HepG2 (cell line): ENCODE measurements at places on chromosomes 13 and 19. TPM values are rescaled to one million over a fixed set of nuclear protein-coding genes. Genes with fewer than 3 reads are reported as not detected.

DNA sequence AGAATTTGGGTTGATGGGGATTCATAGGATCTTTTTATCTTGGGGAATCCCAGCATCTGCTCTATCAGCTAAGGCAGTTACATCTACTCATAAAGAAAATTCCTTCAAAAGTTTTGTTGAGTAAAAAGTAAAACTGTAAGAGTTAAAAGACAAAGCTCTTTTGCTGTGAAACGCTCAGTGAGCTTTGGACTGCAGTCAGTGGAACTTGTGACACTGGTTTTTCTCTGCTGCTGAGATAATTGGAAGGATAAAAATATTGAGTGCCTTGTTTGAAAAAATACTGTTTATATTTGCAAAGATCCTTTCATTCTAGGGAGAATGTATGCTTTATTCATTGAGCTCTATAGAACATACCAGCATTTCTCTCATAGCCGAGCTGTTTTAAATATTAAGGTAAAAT is 5.3 kb downstream of the NAXD start:
- no peak for DNase-seq

Gene IZUMO1
- 0.22 TPM in 1 of 2 replicates, not detected in the other for total RNA-seq

Gene MBD3
- total RNA-seq, result 58.9 and 76.9 TPM in 2 replicates

DNA sequence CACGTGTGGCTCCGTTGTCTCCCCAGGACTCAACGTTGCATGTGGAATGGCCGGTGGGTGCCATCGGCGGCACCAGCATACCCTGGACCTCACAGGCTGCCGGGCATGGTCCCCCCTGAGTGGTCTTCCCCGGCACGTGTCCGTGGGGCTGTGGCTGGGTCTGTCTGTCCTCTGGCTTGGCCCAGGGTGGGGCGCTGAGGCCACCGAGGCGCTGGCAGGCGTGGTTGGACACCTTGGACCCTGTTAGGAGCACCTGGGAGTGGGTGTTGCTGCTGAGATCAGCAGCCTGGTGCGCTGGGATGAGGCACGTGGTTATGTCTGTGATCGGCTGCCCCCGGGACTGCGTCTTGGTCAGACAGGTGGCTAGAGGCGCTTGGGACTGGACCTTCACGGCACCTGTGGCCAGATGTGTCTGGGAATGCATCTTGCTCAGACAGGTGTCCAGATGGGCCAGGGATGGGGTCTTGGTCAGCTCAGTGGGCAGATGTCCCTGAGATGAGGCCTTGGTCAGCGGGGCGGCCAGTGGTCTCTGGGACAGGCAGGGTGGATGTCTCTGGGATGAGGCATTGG is 9.2 kb downstream of the IQCN start:
- no peak for DNase-seq

DNA sequence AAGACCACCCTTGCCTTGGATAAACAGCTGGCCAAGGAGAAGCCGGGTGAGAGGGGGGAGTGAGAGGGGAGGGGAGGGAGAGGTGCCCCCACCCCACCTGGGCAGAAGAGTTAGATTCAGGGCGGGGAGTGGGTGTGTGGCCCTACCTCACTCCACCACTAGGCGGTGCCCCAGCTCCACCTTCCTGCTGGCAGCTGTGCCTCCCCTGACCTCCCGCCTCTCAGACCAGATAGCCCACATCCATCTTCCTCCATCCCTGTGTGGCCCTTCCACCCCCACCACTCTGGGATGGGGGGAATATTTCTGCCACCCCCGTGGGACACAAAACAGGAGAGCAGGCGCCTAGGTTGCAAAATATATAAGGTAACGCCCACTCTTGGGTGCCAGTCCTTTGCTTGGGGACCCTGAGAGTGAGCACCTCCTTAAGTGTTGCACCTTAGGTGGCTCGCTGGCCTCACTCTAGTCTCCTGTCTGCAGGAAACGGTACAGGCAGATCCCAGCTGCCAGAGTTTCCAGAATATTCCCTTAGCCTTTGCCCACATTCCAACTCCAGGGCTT is 13.8 kb upstream of the EHD2 start:
- peak; percentile 28 for DNase-seq

Gene TMEM255B
- total RNA-seq, result 0.03 TPM in 1 of 2 replicates, not detected in the other

Gene TEX26
- not detected in 2 replicates for total RNA-seq

DNA sequence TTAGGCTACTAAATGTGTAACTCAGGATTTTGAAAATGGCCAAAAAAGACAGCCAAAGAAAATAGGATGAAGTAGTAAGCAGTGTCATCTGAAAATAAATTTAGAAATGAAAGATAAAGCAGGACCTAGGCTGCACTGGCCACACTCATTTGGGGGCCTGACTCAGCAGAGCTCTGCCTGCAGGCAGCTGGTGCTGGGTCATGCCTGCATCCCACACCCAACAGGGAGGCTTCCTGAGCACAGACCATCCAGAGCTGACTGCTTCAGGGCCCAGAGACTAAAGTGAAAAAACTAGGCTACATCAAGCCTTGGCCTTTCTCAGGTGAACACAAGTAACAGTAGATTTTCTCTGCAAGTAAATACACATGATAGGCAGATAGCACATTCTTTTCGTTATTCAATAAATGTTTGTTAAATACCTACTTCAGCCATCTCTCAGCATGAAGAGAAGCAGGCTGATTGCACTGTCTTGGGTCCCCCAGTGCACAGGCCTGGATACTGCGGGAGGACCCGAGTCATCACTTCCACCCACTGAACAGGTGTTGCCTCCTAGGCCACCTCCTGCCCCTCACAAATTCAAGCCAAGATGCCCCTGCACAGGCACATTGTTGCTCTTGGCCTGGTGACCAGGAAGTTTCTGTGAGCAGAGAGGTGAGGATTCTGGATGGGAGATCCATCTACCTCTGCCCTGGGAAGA is 284.0 kb downstream of the OXGR1 start:
- DNase-seq, result no peak

- no peak for DNase-seq
Measured at GRCh38 chr13:98847780-98848179, 95.3 kb upstream of the SLC15A1 start.

- DNase-seq, result peak; percentile 12
Measured at GRCh38 chr19:50870417-50871089, 2.7 kb upstream of the KLK2 start.

Gene TPTE2
- total RNA-seq, result not detected in 2 replicates

GRCh38 chr19:46015687-46016425 is 7.0 kb downstream of the PGLYRP1 start:
- DNase-seq, result no peak

Gene IGFL1
- not detected in 2 replicates for total RNA-seq

Gene TNFSF9
- 0.20 and 1.0 TPM in 2 replicates for total RNA-seq

Gene ELAVL3
- not detected in 2 replicates for total RNA-seq

Gene ZNF69
- 21.0 and 35.5 TPM in 2 replicates for total RNA-seq

GRCh38 chr19:55253842-55254624 is 4.8 kb downstream of the PPP6R1 start:
- no peak for DNase-seq

Gene GNG7
- total RNA-seq, result 1.4 and 1.7 TPM in 2 replicates

GRCh38 chr13:79870123-79870522 is 389.2 kb downstream of the NDFIP2 start:
- no peak for DNase-seq

Gene ZNF99
- total RNA-seq, result not detected in 2 replicates

- no peak for DNase-seq
Measured at GRCh38 chr13:110471156-110471832, 90.2 kb downstream of the RAB20 start.

Gene FAM83E
- total RNA-seq, result 0.60 TPM in 1 of 2 replicates, not detected in the other

Gene SHC2
- total RNA-seq, result 4.8 and 9.0 TPM in 2 replicates

Gene PLK5
- not detected in 2 replicates for total RNA-seq

GRCh38 chr19:410243-410781 is 1.4 kb upstream of the C2CD4C start:
- no peak for DNase-seq

DNA sequence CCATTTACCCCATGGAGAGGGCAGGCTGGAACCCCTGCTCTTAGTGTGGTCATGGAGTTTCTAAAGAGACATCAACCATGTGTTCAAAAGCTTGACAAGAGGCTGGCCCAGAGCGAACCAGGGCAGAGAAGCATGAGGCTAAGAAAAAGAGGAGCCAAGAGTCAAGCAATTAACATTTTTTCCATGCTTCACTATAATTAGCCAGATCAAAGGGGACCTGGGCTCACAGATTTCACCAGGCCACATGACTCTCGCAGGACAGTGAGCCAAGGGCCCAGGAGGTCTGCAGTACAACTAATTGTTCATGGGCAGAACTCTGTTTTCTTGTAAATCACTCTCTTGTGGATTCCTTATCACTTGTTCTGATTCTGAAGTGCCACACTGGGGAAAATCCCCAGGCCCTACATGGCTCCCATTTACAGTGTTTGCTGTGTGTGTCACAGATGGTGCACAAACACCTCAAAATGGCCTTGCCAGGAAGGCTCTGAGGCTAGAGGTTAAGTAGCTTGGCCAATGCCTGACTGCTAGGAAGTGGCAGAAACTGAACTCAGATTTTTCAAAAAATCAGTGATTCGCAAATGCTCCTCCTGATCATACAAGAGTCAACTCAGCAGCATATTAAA is 101.2 kb downstream of the LHFPL6 start:
- DNase-seq, result no peak

DNA sequence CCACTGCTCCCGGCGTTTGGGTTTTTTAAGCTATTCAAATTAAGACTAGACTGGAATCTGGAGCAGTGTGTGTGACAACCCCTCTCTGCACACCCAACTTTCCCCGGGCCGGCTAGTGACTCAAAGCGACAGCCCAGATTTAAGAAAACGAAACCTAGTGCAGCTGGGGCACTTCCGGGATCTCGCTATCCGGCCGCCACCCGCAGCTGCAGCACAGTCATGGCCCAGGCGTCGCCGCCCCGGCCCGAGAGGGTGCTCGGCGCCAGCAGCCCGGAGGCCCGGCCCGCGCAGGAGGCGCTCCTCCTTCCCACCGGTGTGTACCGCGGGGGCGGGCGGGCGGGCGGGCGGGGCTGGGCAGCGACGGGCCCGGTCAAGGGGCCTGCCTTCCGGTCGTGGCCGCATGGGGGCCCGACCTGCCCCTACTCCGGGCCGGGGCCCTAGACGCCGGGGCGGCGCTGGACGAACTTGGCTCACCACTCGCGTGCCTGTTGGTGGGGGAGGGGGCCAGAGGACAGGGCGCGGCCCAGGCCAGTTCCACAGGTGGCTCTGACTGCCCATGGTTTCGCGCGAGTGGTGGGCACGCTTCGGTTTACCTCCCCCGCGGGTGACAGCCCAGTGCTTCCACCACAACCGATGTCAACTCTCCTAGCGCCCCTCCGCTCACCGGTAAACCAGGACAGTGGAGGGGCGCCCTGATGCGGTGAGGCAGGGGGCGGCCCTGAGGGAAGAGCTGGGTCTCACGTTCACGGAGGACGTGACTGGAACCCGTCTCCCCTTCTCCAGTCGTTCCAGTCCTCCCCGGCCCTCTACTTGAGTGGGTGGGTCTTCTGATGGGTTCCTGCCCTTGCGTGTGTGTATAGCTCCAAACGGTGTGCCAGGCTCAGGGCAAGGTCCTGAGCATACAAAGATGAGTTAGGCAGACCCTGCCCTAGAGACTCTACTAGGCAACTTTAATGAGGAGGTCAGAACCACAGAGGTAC is at the start of gene PHF11:
Gene PHF11, plus strand, starts transcription at position 171 of the 980 bp plus-strand sequence. Its CDS starts 49 bp downstream, at position 220.
- DNase-seq, result peak; percentile 63

Gene PRSS57
- total RNA-seq, result not detected in 2 replicates

Gene CABP5
- total RNA-seq, result not detected in 2 replicates

GRCh38 chr13:50714891-50715290 is 128.6 kb downstream of the DLEU7 start:
- no peak for DNase-seq

DNA sequence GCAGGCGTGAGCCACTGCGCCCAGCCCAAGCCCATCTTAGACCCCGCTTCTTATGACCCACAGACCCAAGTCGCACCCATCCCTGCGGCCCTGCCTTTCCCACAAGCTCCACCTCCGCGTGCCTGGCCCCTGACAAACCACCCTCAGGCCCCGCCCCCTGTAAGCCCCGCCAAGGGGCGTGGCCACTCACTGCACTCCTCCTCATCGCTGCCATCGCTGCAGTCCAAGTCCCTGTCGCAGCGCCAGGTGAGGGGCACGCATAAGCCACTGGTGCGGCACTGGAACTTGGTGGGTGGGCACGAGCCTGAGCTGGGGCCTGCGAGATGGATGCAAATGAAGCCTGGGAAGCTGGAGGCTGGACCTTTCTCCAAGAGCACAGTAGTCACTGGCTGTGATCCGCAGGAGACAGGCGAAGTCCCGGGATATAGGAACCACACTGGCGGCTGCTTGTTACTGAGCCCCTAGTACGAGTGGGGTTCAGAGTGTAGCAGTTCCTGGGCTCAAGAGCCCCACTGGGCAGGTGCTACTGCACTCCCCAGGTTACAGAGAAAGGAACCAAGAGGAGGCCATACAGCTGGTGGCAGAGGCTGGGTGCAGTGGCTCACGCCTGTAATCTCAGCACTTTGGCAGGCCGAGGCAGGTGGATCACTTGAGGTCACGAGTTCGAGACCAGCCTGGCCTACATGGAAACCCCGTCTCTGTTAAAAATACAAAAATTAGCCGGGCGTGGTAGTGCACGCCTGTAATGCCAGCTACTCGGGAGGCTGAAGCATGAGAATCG is 3.1 kb downstream of the CD320 start:
- no peak for DNase-seq

DNA sequence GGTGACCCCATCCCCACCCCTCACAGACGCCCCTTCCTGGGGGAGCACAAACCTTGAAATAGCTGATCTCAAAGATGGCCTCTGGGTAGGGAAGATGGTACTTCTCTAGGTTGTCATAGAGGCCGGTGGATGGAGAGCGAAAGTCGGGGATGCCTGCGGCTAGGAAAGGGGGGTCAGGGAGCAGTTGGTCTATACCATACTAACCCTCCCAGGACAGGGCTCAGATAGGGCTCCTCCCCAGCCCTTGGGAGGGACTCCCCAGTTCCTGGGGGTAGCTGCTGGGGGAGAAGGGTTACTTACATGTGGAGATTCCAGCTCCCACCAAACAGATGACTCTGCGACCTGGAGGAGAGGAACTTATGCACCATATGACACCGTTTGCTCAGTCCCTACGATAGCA is 9.6 kb downstream of the SIRT2 start:
- no peak for DNase-seq

- DNase-seq, result no peak
Measured at GRCh38 chr13:83184819-83185218, 697.5 kb downstream of the SLITRK1 start.

Gene C19orf73
- total RNA-seq, result 0.80 and 1.4 TPM in 2 replicates

Gene RASAL3
- not detected in 2 replicates for total RNA-seq

DNA sequence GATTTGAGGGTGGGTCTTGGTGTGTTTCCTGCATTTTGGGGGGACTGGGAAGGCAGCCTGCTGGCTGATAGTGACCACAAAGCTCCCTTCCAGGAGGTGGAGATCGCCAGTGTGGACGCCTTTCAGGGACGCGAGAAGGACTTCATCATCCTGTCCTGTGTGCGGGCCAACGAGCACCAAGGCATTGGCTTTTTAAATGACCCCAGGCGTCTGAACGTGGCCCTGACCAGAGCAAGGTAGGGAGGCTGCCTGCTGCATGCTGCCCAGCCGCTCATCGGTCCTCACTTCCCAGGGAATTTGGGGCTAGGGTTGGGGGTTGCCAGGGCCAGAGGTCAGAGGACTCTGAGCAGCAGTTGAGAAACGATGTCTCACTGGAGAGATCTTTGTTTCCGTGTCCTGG is 30.2 kb downstream of the UPF1 start:
- no peak for DNase-seq

Gene MPHOSPH8
- total RNA-seq, result 20.9 and 27.6 TPM in 2 replicates

Gene LILRB1
- total RNA-seq, result not detected in 2 replicates

Gene IGFL2
- not detected in 2 replicates for total RNA-seq
